Right ventricle myocardium superior (tissue), 1 donor: ENCODE measurements at places on chromosomes 7 and 10. TPM values are rescaled to one million over a fixed set of nuclear protein-coding genes. Genes with fewer than 3 reads are reported as not detected.

DNA sequence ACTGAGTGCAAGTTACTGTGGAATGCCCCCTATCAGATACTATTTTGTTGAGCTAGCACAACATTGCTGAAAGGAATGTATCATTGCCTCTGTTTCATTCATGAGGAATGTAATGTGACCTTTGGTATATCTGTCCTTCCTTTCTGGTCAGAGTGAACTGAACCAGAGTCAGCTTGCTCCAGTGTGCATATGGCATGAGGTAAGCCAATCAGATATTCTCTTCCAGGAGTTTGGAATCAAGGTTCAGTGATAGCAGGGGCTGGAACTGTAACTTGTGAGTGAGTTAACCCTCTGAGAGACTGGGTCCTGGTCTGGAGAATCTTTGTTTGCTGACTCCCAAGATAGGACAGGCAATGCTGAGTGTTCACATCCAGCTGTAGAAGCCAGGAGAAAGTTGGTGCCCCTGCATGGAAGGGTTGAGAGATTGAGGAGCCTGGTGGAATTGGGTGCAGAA lies 45.3 kb upstream of the OSBPL3 start:
- no peak for DNase-seq

- DNase-seq, result no peak
These were observed 24.5 kb downstream of the CUL1 start for GRCh38 chr7:148723166-148723559.

GRCh38 chr7:128388145-128388485 lies 21.7 kb downstream of the IMPDH1 start:
- DNase-seq, result no peak

The ARL5B gene
- 5.4 TPM for total RNA-seq

- DNase-seq, result no peak
These were observed 79.3 kb upstream of the NANOS1 start for GRCh38 chr10:118950190-118950680.

GRCh38 chr10:43408710-43409384 lies at the start of gene HNRNPF:
Gene HNRNPF, minus strand, starts transcription at chr10:43409186. Its CDS starts 21,302 bp downstream, at chr10:43387884.
- DNase-seq, result peak; percentile 96

- DNase-seq, result no peak
These were observed 49.5 kb upstream of the CAPZA2 start for GRCh38 chr7:116812860-116813259.
